Stimulated activated CD8-positive, alpha-beta memory T cell treated with anti-CD3 and anti-CD28 coated beads, Interleukin-7, amount 100 ng/mL, for 24 hours (primary cell): ENCODE measurements at places on chromosomes 5 and 9.

GRCh38 chr5:64339769-64340168 is 166.0 kb upstream of the RGS7BP start:
- DNase-seq = no peak

- no peak for DNase-seq
Observed at GRCh38 chr5:16755641-16756040, 138.8 kb upstream of the RETREG1 start.

- DNase-seq = no peak
Observed at GRCh38 chr9:19642256-19642655, 146.6 kb downstream of the SLC24A2 start.

- no peak for DNase-seq
Observed at GRCh38 chr9:121292801-121293241, 24.9 kb downstream of the GSN start.

DNA sequence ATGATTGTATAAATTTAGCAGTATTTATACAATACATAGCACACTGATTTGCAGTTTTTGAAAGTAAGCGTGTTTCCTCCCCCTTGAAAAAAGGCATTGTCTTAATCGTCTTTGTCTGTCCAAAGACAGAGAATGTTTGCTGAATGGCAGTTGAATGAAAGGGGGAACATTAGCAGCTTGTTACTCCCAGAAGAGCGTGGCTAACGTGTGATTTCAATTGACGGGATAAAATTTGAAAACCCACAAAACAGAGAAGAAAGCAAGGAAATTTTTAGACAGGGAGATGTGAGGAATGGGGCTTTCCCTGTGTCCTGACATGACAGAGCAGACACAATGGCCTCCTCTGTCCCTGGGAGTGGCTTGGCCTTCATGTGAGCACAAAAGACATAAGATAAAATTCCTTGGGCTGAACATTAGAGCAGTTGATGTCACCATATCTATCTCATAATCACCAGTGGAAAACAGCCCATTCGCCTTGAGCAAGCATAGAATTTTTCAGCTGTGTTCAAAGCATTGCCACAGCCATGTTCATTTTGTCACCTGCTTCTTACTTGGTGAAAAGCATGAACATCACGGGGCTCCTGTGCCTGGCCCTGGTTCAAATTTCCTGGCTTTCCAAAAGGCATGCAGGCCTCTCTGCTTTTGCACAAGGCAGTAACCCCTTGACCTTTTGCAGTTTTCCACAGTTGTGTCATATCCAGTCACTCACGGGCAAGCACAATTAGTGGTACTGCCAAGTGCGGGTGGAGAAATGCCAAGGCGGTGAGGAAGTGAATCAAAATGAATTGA is 126.9 kb downstream of the TLE1 start:
- DNase-seq = no peak

GRCh38 chr5:4893063-4893744 is 246.9 kb upstream of the ADAMTS16 start:
- no peak for DNase-seq
